ENCODE measurements at places on chromosomes 3 and 15.

DNA sequence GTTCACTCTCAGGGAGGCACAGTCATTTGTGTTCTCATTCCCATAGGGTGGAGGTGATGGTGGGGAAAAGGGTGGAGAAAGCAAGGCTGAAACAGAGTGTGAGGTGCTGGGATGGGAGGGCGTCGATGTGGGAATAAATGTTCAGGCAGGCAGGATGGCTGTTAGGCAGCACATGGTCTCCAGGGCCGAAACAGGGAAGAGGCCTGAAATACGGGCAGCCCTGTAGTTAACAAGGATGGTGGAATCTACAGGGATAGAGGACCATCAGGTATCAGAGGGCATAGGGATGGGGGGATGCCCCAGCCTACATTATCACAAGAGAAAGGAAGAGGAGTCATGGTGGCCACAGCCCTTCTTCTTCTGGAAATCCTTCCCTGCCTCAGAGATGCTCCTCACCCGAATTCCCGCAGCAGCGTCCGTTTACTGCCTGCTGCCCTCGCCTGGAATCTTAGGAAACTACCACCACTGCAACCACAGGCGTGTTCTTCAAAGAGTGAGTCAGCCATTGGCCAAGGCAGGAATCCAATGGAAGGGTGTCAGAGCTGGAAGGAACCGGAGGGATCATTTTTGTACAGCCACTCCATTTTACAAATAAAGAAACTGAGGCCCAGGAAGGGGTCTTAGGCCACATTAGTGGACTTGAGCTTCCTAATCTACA is 49.7 kb upstream of the POMGNT2 start:
- peak; percentile 16 for DNase-seq

- DNase-seq: no peak
Measured at GRCh38 chr3:59774634-59775033, 724.8 kb upstream of the CFAP20DC start.

DNA sequence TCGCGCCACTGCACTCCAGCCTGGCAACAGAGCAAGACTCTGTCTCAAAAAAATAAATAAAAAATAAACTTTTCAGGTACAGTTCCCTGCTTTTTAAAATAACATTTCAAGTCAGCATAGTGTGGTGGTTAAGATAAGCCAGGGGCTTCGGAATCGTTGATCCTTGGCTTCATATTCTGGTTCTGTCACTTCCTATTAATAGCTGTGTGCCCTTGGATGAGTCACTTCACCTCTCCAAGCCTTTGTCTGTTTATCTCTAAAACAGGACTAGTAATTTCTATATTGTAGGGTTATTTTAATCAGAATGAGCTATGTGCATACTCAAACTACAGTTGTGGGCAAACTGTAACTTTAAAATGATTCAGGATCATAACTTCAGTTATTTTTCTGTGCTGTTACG is 53.8 kb upstream of the SENP5 start:
- DNase-seq: no peak

DNA sequence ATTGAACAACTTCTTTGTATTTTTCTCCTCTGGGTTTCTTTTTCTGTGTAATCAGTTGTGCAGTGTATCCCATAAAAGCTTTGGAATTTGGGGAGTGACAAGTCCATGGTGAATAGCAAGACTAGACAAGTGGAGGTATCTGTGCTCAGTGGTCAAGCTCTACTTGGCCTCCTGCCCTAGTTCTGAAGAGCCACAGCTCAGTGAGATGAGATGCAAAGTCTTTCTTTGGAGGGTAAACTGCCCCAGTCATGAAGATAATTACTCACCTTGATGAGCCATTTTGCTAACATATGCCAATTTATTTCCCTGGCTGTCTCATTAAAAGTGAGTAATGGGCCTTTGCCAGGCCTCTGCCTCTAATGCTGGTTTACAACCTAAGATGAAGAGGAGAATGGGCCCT is 271.2 kb upstream of the TRIM42 start:
- DNase-seq: no peak

DNA sequence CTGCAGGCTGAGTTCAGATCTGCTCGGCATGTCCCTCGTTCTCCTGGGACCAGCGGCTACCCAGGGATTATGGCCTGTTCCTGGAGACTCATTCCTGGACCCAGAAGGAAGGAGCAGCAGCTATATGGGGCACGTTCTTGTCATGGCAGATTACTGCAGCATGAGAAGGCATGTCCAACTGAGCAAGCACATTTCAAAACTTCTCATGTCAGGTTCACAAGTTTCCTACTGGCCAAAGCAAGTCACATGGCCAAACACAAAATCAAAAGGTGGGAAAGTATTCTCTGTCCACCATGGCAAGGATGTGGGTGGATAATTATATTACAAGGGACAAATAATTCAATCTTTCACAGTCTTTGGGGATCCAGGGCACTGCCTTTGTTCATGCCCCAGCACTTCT is 71.9 kb upstream of the C15orf39 start:
- no peak for DNase-seq

- no peak for DNase-seq
Measured at GRCh38 chr3:180870008-180870699, 42.3 kb upstream of the FXR1 start.

DNA sequence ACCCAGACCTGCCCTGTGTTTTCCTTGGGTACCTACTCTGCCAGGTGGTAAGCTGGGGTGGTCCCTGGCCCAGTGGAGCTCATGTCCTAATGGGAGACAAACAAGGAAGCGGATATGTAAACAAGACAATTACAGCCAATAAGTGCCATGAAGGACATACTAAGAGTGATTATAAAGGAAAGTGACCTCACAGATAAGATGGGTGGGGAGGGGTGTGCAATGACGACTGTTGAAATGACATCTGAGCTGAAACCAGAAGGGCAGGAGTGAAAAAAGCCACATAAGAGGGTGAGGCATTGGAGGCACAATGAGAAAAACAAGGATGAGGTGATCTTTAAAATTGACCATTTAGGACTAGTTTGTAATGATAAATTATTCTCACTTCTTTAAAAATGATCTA is 336.2 kb upstream of the IL12A start:
- DNase-seq: no peak

- DNase-seq: no peak
Measured at GRCh38 chr3:124653797-124654469, 76.3 kb upstream of the UMPS start.

- DNase-seq: peak; percentile 26
Measured at GRCh38 chr3:150303768-150304167, 104.3 kb upstream of the TSC22D2 start.

- DNase-seq: peak; percentile 2
Measured at GRCh38 chr3:42226470-42227425, 39.2 kb downstream of the CCK start.

DNA sequence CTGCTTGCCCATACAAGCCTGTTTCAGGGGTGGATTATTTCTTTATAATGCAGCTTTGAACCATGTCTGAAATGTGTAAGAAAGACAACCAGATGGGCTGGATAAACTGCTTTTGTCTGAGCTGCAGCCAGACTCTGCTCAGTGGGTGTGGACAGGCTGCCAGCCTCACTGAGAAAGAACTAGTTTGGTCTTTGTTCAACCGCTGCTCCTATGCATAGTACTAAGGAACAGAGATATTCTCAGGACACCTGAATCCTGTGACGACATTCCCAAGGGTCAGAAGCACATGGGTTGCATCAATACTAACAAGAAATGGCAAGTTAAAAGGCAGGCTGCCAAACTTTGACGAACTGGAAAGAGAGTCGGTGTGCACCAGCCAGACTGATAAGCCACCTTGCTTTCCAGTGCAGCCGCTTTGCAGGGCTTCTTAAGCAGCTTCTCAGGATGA is 57.2 kb downstream of the PLD1 start:
- DNase-seq: no peak

DNA sequence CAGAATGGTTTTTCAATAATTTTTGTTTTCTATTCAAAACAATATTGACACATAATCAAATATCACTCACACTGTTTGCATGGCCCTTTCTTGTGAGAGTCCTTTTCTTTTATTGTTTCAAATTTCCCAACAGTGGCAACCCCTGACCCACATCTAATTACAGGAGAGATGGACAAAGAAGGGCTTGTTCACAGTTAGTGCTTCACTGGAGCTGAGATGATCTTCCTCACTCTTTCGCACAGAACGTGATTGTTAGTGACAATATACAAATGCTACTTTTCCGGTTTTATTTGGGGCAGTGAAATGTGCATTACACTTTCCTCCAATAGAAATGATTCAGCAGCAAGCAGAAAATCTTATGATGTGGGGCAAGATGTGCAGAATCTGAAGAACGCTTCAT is 38.6 kb upstream of the TTC14 start:
- DNase-seq: no peak

GRCh38 chr3:12896063-12896985 is 55.0 kb upstream of the RPL32 start:
- peak; percentile 32 for DNase-seq

- DNase-seq: no peak
Measured at GRCh38 chr3:143935678-143936077, 35.9 kb upstream of the DIPK2A start.

GRCh38 chr3:160141485-160142185 is 83.6 kb upstream of the C3orf80 start:
- no peak for DNase-seq

DNA sequence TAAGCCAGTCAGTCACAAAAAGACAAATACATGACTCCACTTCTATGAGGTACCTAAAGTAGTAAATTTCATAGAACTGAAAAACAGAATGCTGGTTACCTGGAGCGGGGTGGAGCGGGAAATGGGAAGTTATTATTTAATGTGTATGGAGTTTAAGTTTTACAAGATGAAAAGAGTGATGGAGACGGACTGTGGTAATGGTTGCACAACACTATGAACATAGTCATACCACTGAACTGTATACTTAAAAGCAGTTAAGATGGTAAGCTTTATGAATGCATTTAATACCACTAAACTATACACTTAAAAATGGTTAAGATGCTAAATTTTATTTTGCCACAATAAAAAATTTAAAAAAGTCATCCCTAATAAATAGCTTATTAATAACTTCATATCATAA is 23.2 kb downstream of the SFMBT1 start:
- DNase-seq: no peak

- no peak for DNase-seq
Measured at GRCh38 chr3:181729341-181729869, 17.7 kb downstream of the SOX2 start.

DNA sequence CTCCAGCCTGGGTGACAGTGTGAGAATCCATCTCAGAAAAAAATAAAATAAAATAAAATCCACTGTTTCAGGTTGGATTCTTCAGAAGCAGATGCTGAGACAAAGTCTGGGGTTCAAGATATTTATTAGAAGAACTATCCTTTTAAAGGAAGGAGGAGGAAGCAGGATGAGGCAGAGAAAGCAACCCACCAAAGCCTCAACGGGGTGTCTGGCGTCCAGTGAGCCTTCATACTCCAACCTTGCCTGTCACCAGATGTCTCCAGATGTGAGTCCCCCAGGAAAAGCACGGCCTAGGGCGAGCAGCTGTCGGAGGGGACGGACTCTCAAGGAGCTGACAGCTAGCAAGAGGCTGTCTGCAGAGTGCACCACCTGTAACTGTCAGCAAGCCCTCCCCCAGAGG is 37.3 kb downstream of the MB21D2 start:
- DNase-seq: no peak

DNA sequence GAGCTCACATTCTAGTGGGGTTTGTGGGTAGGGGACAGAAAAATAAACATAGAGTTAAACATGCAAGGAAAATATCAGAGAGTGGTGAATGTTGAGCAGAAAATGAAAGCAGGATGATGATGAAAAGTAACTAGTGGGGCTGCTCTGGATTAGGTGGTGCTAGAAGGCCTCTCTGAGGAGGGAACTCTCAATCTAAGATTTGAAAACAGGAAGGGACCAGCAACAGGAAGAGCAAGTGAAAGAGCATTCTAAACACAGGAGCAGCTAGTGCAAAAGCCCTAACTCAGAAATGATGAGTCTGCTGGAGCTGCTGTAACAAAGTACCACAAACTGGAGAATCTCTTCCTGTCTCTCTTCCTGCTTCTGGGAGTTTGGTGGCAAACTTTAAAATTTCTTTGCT is 468.6 kb upstream of the AGTR1 start:
- DNase-seq: no peak

- no peak for DNase-seq
Measured at GRCh38 chr3:16834214-16834613, 50.5 kb upstream of the PLCL2 start.

GRCh38 chr3:88408935-88409334 is 259.2 kb downstream of the C3orf38 start:
- no peak for DNase-seq

DNA sequence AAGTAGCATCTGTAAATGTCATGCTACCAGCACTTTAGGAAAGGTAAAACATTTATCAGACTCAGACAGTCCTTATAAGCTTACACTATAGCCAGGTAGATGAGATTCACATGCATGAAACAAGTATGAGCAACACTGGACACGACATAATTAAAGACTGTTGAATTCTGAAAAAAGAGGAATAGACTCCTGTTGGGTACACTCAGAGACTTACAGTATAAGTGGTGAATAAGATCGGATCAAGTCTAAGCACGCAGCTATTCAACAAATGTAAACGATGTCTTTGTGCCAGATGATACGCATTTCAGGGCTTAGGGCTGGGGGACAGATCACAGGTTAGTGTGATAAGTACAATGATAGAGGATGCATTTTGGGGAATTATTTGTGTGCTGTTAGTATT is 43.2 kb upstream of the SPPL2A start:
- no peak for DNase-seq

- DNase-seq: no peak
Measured at GRCh38 chr15:23424111-23424904, 22.7 kb downstream of the GOLGA6L2 start.

GRCh38 chr3:189404797-189405484 is 226.2 kb upstream of the TP63 start:
- no peak for DNase-seq

GRCh38 chr3:193778676-193779075 is 185.7 kb downstream of the OPA1 start:
- no peak for DNase-seq

DNA sequence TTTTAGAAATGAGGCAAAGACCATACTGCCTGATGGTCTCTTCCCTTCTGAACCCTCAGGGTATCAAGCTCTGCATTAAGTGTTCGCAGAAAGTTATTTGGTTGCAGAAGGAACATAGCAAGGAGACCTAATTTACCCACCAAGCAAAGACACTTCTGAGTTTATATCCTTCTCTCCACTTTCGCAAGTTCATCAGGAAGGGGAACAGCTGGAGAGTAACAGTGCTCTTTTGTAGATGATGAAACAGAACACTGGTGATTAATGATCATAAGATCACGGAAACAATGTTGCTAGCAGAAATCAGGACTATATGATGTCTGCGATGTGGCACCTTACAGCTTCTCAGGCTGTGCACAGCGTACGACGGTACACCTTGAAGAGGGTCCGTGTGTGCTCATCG is 62.1 kb downstream of the NCEH1 start:
- DNase-seq: peak; percentile 73

DNA sequence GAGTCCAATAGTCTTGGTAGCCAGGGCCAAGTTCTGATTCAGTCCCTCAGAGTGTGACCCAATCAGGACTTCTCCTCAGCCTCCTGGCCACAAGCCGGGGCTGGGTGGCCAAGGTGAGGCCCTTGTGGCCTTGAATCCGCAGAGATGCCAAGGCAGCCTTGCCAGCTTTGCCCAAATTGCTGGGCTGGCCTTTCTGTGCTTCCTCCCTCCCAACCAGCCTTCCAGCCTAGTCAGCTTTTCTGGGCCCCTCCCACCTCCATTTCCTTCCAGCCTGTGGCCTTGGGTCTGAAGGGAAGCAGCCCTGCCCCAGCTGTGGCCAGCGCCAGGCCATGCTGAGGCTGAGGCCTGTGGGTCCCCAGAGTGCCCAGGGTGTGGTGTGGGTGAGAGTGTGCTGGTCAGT is 34.3 kb upstream of the ANKDD1A start:
- DNase-seq: peak; percentile 85
